Chondrocyte (in vitro differentiated cells): ENCODE measurements at places on chromosomes 1 and 21.
A peak's percentile ranks its signal among the peaks of the same experiment; 100 is the strongest.

DNA sequence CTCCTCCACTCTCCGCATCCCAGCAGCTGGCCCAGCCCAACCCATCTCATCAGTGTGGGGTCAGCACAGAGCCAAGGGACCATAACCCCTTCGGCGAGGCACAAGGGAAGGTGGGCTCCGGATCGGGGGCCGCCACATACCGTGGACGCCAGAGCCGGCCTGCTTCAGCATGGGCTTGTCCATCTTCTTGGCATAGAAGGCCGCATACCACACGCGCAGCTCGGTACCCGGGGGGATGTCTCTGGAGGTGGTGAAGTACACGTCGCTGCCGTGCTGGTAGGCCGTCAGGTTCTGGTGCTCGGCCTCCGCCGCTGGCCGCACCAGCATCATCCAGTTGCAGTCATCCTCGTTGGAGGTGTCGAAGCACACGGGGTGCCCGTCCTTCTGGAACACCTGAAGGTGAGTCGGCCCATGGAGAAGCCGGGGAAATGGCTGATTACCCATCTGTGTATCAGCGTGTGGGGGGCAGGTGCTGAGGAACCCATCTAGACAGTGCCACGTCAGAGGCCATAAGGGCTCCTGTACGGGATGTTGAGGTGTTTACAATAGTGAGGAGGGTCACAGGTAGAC lies 24.6 kb downstream of the PRDM15 start:
- no peaks in the 10 kb centered on the region for H3K27me3 ChIP-seq
- H3K4me3 ChIP-seq, result no peak overlapping the region
- peaks cover 26% of the 10 kb centered on the region for H3K36me3 ChIP-seq
- H3K4me1 ChIP-seq, result no peaks in the 10 kb centered on the region
- DNase-seq, result peak; percentile 48

- no peaks in the 10 kb centered on the region for H3K36me3 ChIP-seq
- no peaks in the 10 kb centered on the region for H3K27me3 ChIP-seq
- no peak for DNase-seq
- no peak overlapping the region for H3K27ac ChIP-seq
- peaks cover 22% of the 10 kb centered on the region for H3K4me1 ChIP-seq
Observed at GRCh38 chr1:60066001-60066400, 7.6 kb downstream of the C1orf87 start.

DNA sequence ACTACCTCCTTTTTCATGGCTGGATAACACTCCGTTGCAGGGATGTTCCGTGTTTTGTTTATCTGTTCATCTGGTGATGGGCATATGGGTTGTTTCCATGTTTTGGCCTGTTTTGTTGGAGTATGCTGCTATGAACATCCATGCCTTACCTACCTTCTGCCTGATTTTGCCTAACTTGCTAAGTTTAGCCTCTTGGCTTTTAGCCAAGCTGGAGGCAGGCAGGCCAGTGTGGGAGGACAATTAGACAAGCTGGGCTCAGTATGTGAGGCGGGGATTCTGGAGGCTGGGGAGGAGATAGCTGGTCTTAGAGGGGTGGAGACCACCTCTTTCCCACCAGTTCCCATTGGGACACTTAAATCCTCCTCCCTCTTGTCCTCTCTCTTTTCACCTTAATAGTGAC lies 98.4 kb upstream of the WNT4 start:
- H3K27ac ChIP-seq, result no peak overlapping the region
- H3K4me1 ChIP-seq, result peaks cover 2% of the 10 kb centered on the region
- peaks cover 39% of the 10 kb centered on the region for H3K27me3 ChIP-seq
- no peak for DNase-seq
- H3K36me3 ChIP-seq, result peaks cover 4% of the 10 kb centered on the region

DNA sequence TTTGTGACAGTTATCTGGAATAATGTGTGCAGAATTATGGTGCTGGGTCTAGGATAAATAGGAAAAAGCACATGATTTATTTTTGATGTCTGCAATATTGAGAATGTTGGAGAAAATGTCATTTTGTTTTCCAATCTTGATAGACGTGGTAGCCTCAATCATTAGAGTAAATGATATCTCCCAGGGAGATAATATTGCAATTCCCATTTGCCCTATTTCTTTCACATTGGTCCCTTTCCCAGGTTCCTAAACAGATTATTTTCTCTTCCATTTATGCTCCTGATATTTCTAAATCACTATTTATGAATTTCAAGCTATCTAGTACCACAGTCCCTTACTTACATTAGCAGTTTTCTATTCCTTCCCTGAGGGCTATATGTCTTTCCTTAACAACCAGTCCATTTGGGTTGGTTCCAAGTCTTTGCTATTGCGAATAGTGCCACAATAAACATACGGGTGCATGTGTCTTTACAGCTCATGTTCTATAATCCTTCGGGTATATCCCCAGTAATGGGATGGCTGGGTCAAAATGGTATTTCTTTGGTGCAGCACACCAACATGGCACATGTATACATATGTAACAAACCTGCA lies 447.3 kb downstream of the PLA2G4A start:
- no peak for DNase-seq
- H3K36me3 ChIP-seq, result no peaks in the 10 kb centered on the region
- H3K4me3 ChIP-seq, result no peak overlapping the region
- peaks cover 6% of the 10 kb centered on the region for H3K27me3 ChIP-seq
- H3K27ac ChIP-seq, result no peak overlapping the region

DNA sequence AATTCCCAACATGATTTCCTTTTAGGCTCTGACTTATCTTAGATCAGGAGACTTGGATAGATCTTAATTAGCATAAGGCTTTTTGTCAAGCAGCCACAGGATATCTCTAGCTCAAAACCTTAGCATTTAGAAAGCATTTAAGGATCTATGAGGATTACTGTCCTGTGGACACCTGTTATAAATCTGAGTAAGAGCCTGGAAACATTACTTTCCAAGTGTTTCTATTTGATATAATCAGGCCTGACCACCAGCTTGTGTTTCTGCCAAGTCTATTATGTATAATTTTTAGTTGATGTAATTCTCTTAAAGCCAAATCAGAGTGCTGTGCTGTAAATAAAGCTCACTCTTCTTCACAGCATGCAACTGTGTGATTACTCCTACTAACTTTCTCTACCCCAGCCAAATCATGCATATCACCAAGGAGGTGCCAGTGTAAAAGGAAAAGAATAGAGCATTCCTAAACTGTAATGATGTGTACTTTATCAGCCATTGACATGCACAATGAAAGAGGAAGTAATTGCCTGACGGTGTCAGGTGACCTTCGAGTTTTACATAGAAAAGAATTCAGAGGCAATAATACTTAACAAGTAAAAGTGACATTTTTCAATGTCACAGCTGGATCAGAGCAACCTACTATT lies 309.9 kb upstream of the PRMT6 start:
- H3K27me3 ChIP-seq, result peaks cover 2% of the 10 kb centered on the region
- DNase-seq, result no peak
- no peaks in the 10 kb centered on the region for H3K4me1 ChIP-seq

GRCh38 chr1:228865627-228866330 lies 130.5 kb downstream of the RHOU start:
- no peak overlapping the region for H3K4me3 ChIP-seq
- H3K4me1 ChIP-seq, result peaks cover 43% of the 10 kb centered on the region
- H3K27me3 ChIP-seq, result peaks cover 13% of the 10 kb centered on the region
- no peak overlapping the region for H3K27ac ChIP-seq
- no peak for DNase-seq
- peaks cover 3% of the 10 kb centered on the region for H3K36me3 ChIP-seq
